ENCODE measurements at places on chromosomes 3 and 15. TPM values are rescaled to one million over a fixed set of nuclear protein-coding genes. Genes with fewer than 3 reads are reported as not detected.

DNA sequence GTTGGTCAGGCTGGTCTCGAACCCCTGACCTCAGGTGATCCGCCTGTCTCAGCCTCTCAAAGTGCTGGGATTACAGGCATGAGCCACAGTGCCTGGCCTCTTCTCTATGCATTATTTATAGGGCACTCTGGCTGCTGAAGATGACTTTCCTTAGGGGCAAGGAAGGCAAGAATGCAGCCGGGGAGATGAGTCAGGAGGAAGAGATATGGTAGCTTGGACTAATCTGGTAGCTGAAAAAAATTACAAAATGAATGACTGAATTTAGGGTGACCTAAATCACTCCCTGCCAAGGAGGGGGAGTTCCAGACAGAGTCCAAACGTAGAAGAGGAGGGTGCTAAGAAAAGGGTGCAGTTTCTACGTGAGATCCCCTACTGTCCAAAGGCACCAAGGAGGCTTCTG lies 14.2 kb downstream of the RHCG start:
- H3K36me3 ChIP-seq: no peaks in the 10 kb centered on the region
- DNase-seq: no peak
- peaks cover 20% of the 10 kb centered on the region for H3K27me3 ChIP-seq
- H3K27ac ChIP-seq: no peak overlapping the region

DNA sequence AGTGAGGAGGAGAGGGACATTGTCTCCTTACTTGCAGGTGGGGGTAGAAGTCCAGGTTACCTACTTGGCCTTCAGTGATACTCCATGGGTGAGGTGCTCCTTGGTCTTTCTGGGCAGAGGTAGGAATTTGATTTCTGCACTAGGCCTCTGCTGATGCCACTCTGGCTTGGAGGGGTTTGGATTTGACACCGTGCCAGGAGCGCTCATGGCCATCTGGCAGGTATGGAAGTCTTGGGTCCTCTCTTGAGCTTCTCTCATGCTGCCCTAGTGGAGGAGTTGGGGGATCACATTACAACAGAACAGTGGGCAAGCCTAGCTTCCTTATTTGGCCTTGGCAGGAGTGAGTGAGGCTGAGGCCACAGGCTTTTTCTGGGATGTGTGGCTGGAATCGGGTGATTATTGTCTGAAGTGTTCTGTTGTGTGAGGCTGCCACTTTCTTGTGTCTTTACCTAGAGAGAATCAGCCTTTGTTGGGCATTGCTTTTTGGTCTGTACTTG lies 525.0 kb downstream of the GABRG3 start:
- DNase-seq: no peak
- no peaks in the 10 kb centered on the region for H3K4me1 ChIP-seq
- no peaks in the 10 kb centered on the region for H3K36me3 ChIP-seq
- H3K4me3 ChIP-seq: no peak overlapping the region

The GP5 gene
- total RNA-seq: not detected

The MME gene
- 16.5 TPM for total RNA-seq

The LRRC31 gene
- total RNA-seq: 5.5 TPM

The FRMD4B gene
- total RNA-seq: 24.3 TPM

The TM4SF18 gene
- total RNA-seq: 26.1 TPM
